ENCODE measurements at places on chromosomes 11 and 22.
A peak's percentile ranks its signal among the peaks of the same experiment; 100 is the strongest.

DNA sequence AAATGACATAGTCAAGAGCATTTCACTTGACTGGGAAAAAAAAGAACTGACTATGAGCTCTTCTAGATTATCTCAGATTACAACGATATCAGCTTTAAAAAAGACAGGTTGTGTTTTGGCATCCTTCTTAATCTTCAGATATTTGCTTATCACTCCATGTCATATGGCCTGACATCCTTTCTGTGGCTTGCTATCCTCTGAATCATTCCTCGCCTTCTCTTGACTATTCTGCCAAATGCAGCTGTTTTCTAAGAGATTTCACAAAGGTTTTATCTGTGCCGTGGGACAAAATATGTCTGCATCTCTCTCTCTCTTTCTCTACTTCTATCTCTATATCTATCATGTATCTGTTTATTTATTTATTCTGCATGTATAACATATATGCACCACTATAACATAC, 746.1 kb downstream of the CNTN5 start:
- no peak for DNase-seq

DNA sequence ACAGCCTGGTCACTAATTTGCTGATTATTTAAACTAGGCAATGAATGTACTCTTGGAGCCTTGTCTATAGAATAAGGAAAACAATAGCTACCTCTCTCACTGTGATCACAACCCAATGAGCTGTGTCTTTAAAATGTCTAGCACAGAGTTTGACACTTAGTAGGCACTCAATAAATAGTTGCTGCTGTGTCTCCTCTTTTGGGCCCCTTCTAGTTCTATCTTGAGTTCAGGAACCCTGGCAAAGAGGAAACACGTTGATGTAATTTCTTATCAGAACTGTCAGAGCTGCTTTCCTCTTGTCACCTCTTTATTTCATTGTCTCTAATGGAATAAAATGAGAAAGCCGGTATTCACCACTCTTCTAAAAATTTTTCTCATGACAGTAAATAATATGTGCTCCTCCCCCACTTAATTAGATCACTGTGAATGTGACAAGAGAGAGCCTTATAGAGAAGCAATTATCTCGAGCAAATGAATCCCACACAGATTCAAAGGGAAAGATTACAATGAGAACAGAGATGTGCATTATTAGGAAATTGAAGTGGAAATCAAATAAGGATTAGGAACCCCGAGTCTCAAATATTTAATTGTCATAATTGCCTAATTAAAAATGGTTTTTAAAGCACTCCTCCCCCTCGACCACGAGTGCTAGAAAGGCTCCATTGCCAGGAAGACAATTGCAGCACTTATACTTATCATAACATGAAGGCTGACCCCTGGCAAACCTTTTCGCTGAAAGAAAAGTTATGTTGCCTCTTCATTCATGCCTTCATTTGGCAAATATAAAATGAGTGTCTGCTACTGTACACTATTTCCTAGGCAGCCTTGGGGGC, 175.0 kb upstream of the BDNF start:
- DNase-seq, result no peak

DNA sequence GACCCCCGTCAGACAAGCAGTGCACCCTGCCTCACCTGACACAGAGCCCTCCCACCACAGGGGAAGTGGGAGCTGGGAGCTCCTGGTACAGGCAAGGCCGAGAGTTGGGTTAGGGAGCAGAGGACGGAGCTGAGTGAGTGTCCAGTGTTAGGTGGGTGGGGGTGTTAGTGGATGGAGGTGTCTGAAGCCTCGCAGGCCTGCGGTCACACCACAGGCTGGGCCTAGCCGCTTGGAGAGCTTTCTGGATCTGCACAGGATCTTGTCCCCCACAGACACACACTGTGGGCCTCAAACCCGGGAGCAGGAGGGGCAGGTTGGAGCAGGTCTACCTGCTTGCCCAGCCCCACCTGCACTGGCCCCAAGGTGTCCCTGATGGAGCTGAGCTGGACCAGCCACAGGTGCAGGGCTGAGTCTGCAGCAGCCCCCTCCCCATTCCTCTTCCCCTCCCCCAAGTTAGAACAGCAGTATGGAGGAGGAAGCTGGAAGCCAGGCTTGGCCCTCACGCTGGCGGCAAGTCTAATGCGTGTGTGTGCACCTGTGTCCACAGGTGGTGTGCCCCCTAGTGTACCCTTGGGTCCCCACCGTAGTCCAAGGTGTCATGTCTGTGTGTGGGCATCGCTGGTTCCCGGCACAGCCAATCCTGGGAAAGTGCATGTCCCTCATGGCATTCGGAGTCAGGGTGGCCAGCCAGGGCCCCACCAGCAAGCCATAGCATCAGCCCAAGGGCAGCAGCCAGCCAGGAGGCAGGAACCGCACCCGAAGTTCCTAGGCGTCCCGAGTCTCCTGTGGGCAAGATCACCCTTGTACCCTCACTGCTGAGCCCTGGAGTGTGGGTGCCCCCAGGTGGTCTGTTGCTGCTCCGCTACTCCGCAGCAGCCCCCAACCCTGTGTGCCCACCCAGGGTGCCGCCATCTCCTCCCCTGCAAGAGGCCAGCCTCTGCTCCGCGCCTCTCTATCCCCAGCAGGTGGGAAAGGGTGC, 2.0 kb upstream of the GATD1 start:
- no peak for DNase-seq

DNA sequence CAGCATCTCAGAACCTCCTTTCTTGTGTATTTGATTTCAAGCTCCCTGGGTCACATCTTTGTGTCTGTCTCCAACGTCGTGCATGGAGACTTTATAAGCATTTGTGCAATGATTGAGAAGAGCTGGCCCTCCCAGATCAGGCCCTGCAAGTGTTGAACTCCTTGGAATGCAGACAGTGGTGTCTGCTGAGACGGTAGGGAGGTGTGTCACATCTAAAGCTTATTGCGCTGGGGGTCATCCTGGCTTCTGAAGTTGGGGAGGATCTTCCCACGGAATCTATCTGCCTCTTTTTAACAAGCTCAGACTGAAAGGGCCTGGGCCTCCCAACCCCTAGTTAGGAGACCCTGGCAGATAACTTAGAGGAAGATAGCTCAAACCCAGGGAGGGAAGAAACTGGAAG, 6.7 kb downstream of the APLNR start:
- no peak for DNase-seq

DNA sequence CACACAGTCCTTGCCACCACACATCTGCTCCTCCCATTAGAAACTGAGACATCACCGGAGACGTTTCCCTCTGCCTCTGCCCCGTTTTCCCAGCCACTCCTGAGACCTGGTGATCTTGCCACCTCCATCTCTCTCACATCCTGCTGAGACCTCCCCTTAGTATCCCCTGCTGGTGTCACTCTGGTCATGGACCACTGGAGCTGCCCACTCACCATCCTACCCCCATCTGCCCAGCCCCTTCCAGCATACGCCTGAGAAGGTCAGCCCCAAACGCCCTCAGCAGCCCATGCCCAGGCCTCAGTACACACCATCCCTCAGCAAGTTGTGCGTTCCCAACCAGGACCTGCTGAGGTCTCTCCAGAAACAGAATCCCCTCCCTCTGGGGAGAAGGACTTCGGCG, 64.3 kb downstream of the SHANK2 start:
- DNase-seq, result no peak

- DNase-seq, result no peak
Observed at GRCh38 chr11:19659529-19659928, 53.1 kb upstream of the NAV2 start.

DNA sequence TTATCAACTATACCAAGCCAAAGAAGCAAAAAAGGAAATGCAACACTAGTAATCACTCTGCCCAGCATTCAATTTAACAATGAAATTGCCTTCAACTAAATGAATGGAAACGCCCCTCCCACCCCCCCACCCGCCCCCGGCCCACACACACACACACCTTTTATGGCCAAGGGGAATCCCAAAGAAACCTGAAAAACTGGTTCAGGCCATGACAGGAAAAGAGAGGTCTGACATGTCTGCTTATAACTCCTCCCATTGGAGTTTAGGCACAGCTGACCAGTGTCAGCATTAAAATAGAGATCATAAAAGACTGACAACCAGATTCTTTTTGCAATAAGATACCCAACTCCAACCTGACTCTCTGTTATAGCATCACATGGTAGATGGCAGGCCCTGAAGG, 42.6 kb downstream of the ACER3 start:
- no peak for DNase-seq

DNA sequence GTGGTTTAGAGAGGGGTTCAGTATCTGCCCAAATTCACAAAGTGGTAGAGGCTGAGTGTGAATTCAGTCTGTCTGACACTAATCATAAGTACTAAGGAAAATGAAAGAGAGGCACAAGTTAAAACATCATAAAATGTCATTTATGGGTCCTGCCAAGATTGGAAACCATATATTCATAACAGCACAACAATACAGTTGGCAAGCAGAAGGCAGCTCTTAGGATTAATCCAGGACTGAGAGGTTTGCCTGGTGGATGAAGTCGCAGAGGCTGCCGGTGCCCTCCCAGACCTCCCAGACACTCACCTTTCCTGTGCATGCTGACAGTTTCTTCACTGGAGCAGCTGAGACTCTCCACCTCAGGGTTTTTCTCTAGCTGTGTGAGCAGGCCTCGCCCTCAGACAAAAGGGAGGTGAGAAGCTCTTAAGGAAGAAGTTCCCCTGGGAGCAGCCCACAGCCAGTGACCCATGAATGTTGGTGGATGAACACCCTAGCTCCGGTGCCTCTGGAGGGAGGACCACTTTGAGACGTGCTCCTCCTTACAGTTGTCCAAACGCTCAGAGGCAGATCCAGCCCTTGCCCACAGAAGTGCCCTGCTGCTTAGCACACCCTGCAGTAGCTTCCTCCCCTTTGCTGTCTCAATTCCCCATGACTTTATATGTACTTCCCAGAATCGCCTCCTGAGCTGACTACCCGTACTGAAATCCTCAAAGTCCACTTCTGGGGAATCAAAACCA, 43.7 kb downstream of the MAML2 start:
- no peak for DNase-seq

DNA sequence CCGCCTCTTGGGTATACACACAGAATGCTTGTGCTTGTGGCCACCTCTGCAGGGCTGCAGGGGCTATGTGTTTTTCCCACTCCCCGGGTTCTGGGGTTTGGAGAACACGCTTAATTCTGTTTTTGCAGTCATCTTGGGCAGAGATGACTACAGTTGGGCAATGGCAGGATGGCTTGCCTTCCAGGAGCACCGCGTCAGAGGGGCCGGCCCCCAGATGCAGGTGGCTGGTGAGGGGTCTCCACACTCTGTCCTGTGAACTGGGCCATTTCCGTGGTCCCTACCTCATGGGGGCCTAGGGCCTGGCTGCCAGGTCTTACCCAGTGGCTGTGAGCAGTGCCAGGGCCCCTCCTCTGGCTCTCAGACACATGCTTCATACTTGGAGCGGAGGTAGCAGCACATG, 68.3 kb downstream of the CTTN start:
- no peak for DNase-seq

DNA sequence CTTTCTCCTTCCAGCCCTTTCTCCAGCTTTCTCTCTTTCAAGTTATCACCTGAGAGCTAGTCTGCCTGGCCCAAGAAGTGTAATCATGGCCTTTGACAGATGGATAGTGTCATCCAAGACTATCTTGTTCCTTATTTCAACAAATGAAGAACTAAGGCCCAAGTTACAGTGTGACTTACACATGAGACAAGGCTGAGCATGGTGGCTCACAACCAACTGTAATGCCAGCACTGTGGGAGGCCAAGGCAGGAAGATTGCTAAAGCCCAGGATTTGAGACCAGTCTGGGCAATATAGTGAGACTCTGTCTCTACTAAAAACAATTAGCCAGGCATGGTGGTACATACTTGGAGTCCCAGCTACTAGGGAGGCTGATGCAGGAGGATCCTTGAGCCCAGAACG, 3.7 kb upstream of the RANGAP1 start:
- peak; percentile 37 for DNase-seq

DNA sequence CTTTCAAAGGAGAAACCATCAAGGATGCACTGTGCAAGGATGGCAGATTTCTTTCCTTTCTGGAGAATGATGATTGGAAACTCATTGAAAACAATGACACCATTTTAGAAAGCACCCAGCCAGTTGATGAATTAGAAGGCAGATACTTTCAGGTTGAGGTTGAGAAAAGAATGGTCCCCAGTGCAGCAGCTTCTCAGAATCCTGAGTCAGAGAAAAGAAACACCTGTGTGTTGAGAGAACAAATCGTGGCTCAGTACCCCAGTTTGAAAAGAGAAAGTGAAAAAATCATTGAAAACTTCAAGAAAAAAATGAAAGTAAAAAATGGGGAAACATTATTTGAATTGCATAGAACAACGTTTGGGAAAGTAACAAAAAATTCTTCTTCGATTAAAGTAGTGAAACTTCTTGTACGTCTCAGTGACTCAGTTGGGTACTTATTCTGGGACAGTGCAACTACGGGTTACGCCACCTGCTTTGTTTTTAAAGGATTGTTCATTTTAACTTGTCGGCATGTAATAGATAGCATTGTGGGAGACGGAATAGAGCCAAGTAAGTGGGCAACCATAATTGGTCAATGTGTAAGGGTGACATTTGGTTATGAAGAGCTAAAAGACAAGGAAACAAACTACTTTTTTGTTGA, 9.8 kb downstream of the FAM111A start:
- no peak for DNase-seq
